ENCODE measurements at places on chromosomes 3 and 15.
A peak's percentile ranks its signal among the peaks of the same experiment; 100 is the strongest.

DNA sequence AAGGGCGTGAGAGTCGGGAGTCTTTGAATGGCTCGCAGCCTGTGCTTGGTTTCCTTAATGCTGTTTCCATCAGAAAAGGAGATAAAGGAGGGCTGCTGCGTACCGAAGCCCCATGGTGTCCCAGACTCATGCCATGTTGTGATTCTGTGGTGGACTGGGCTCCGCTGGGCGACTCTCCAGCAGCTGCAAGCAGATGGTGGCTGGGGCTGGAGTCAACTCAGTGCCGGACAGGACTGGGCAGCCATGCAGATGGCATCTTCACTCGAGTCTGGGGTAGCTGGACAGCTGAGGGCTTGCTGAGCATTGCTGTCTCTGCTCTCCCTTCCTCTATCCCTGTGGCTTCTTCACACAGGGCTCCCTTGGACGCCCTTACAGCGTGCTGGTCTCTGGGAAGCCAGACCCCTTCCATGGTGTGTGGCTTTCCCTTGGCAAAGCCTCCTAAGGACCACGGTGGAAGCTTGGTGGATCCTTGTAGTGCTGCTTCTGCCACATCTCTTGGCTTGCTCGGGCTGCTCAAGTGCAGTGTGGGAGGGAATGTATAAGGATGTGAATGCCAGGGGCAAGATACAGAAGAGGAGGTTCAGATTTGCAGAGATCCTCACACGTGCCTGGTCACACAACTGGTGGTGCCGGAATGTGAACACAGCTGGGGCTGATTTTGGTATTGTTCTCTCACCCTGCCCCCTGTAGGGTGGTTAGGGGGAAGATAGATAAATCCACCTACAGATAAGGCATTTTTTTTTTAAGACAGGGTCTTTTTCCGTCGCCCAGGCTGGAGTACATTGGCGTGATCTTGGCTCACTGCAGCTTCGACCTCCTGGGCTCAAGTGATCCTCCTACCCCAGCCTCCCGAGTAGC is 9.0 kb downstream of the NIPA1 start:
- DNase-seq, result no peak

DNA sequence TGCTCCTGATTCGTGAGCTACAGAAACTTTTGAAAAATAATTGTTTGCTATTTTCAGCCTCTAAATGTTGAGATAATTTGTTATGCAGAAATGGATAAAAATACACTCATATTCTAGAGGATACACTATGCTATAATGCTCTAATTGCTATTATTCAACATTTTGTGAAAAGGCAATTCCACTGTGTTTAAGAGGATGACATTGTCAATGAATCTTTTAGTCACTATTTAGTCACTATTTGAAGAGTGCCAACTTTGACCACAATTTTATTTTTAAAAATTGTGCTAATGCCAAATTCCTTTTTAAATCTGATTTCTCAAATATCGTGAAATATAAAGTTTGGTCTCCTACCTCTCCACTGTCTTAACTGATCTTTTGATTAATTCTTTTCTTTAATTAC is 604.9 kb upstream of the KCNMB2 start:
- peak; percentile 37 for DNase-seq

DNA sequence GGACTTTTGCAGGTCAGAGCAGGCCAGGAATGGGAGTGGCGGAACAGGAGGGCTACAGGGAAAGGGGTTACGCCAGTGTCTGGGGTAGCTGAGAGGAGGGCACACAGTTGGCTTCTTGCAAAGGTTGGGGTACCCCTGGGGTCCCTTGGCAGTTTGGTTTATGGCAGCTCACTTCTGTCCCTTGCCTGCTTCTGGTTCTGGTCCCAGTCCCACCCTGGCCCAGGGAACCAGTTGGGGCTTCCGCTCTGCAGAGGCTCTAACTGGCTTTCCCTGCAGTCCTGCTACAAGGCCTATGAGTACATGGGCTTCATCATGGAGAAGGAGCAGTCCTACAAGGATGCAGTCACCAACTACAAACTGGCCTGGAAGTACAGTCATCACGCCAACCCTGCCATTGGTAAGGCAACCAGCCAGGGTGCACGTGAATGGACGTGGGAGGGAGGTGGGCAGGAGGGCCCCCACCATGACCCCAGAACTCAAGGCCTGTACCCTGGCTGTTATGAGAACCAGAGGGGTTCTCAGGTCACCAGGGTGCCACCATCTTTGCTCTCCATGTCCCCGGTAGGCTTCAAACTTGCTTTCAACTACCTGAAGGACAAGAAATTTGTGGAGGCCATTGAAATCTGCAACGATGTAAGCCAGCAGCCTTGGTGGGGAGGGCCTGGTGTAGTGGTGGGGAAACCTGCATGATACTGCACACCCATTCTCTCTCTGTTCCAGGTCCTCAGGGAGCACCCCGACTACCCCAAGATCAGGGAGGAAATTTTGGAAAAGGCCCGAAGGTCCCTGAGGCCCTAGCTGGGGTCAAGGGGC is 15.2 kb downstream of the CSRNP1 start:
- DNase-seq, result no peak

- no peak for DNase-seq
Measured at GRCh38 chr15:59367022-59367451, 5.6 kb downstream of the MYO1E start.

Data from LHCN-M2 (cell line).